ENCODE measurements at places on chromosomes 7 and 10. TPM values are rescaled to one million over a fixed set of nuclear protein-coding genes. Genes with fewer than 3 reads are reported as not detected.

The AKR1C1 gene
- total RNA-seq: 216 TPM

The HOXA4 gene
- total RNA-seq: 1.4 TPM

The HSPA12A gene
- total RNA-seq: 13.2 TPM

The UPK3B gene
- not detected for total RNA-seq

The CCDC186 gene
- total RNA-seq: 10.3 TPM

The STEAP2 gene
- total RNA-seq: 17.3 TPM
